ENCODE measurements at places on chromosomes 5 and 9.

DNA sequence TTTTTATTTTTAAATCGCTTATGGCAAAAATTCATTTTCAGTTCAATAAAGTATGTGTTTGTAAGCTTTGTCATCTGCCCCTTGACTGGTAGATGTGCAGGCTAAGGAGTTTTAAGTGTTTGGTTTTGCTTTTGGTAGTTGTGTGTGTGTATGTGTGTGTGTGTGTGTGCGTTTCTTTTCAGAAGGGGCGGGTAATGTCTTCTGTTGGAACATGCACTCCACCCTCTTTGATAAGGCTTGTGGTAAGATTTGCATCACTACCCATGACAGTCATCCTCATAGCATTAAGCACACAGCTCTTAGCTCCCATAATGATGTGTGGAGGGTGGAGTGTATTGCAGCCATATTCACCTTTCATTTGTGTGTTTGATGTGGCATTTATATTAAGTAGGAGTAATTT, 92.1 kb upstream of the FSD1L start:
- peak; percentile 10 for DNase-seq

DNA sequence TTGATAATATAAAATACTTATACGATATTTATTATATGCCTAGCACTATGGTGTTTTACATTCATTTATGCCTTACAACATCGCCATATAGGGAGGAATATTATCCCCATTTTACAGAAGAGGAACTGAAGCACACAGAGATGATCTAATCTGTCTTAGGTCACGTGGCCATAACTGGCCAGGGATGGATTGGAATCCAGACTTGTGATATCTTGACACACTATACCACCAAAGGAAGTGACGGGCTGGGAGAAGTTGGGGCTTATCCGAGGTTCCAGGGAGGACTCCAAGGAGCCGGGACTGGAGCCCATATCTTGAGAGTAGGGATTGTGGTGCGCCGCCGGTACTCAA, 129.8 kb downstream of the TMEM174 start:
- peak; percentile 4 for DNase-seq

- no peak for DNase-seq
These were observed 93.4 kb upstream of the IRX4 start for GRCh38 chr5:1975898-1976765.

- no peak for DNase-seq
These were observed 268.1 kb downstream of the NSG2 start for GRCh38 chr5:174313615-174314014.

GRCh38 chr5:143057580-143057999, 287.4 kb downstream of the ARHGAP26 start:
- DNase-seq, result no peak

DNA sequence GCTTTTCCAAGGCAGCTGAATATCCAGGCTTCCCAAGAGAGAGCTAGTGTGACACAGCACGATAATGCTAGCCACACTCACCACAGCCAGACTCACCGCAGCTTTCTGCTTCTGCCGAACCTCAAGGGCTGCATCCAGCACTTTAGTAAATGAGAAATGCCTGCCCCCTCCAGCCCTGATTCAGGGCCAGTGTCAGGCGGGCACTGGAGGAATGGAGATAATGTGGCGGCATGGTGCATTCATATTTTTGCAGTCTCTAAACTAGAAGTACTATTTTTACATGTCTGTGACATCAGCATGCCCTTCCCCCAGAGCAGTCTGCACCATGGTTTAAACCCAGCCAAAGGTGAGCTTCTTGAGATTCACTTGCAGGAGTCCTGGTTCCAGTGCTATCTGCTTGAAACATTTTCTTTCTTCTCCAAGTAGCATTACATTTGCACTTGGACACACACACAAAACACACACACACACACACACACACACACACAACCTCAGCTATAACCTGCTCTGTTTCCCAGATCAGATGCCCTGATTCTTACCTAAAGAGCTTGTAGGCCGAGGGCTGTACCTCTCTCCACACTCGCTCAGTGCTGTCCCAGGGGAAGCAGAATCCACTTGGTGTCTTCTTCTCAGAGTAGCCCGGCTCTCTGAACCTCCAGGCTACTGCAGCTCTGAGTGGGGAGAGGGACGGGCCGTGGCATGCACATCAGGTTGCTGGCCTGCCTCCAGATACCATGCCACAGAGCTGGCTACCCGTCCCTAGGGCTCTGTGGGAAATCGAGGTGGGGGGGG, at the start of gene FGF1:
Gene FGF1, minus strand, starts transcription at position 673 of the 792 bp plus-strand sequence. CDS start 71,963 bp downstream, outside the sequence.
- DNase-seq, result no peak

DNA sequence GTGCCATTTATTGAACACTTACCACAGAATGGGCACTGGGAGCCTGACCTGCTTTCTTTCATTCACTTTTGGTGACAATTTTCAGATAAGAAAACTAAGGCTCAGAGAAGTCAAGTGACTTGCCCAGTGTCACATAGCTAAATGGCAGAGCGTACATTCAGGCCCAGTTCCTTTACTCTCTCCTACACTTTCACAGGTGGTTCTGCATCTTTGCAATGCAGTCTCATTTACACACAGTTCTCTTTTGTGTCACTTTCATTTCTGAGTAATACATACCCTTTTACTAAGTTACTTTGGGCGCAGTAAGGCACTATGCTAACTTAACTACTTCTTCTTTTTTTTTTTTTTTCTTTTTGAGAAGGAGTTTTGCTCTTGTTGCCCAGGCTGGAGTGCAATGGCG, 8.3 kb downstream of the NFIL3 start:
- no peak for DNase-seq
